ENCODE measurements at places on chromosomes 1 and 21.

DNA sequence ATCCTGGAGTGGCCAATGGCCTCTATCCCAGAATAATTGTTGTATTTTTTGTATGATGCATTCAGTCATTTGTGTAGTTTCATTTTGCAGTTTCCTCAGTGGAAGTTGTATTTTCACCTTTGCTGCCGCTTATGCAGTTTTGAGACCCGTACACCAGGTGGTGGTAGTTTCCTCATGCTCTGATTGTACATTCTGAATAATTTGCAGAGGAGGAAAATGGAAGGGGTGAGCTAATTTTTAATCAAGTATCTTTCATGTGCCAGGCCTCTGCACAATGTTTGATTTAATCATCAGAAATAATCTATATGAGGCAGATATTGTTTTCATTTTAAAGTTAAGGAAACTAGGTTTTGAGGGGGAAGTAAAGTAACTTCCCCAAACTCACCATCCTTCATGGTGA, 29.5 kb downstream of the HLX start:
- no peak for DNase-seq

DNA sequence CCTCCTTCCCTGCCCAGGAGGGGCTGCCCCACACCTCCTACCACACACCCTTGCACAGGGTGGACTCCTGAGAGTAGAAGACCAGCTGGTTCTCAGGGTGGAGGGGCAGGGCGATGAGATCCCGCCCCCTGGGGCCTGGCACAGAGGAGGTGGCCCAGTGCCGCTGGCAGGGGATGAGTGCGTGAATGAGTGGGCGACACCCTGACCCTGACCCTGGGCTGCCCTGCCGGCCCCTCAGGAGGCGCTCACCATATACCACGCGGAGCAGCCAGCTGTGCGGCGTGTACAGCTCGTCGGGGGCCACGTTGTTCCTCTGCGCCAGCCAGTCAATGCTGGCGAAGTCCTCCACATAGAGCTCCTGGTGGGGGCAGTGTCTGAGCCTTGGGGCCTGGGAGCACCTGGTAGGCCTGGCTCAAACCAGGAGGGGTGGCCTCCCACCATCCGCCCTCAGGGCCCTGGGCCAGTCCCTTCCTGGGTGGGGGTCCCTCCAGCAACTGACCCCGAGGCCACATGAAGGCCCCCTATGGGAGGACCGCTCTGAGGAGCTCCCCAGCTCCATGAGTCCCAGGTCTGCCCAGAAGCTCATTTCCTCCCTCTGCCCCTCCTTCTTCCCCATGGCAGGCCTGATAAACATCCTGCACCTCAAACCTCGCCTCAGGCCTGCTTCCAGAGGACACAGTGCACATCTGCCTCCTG, 13.0 kb downstream of the LSS start:
- no peak for DNase-seq

- no peak for DNase-seq
Measured at GRCh38 chr21:30942192-30942591, 60.8 kb upstream of the KRTAP11-1 start.

- no peak for DNase-seq
Measured at GRCh38 chr1:167331650-167332049, 111.0 kb downstream of the POU2F1 start.

DNA sequence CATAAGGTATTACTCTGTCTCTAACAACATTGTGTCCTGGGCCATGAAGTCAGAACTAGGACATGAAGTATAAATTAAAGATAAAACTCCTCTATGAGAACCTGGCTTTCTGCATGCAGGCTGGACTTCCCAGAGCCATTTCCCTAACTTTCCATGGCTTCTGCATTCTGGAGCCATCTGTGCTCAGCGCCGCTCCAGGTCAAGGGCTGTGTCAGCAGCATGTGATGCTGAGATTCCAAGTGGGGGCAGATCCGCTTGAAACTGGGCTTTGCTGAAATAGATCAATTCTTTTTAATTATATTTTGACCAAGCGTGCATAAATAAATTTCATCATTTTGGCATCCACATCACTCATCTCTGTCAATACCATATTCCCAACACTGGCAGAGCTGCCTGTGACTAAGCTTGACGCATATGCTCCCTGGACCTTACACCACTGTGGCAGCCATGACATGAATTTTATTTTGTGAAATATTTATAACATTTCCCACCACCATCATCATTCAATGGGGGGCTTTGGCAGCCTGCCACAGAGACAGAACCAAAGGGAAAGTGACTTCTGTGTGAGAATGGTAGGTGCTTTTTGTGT, 110.4 kb upstream of the KCNK1 start:
- DNase-seq = no peak

DNA sequence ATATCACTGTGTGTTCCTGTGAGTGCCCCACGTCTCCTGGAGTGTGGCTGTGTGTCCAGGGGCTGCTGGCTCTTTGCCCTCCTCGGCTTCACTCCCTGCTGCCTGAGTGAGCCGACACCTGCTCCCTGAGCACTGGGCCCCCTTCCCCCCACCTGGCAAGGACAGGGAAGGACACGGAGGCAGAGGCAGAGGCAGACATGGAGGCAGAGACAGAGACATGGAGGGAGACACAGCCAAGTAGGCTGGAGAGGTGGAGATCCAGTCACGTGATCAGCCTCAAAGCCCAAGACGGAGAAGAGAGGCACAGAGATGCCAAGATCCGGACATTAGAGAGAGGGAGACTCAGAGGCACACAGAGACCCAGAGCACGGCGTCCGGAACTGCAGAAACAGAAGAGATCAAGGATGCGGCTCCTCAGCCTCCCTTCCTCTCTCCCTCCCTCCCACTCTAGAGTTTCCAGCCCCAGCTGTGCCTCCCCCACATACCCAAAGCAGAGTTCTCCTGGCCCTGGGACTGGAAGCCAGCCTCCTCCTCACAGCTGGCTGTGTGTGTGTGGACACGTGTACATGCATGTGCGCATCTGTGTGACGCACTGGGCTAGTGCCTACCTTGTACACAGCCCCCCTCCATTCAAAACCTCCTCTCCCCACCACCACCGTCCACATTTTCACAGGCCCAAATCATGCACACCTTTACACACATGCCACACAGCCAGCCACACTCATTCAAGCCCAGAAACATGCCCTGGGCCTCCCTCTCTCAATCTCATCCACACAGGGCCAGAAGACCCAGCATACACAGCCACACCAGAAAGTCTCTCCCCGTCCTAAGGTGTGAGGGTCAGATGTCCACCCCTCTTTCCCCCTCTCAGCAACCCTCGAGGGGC, 39.1 kb upstream of the WASF2 start:
- DNase-seq = peak; percentile 60

DNA sequence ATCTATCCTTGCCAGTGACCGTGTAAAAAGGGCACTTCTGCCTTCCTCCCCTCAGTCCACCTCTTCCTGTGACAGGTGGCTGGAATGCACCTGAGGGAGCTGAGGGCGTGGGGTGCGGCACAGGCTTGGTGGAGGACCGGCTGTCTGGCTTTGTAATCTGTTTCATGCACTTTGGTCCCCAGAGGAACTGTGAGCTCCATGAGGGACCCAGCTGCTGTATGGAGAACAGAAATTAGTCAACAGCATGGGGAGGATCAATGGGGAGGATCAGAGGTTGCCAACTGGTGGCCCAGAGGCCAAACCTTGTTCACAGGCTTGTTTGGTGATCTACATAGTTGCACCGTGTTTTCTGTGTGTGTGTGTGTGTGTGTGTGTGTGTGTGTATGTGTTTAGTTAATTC, 19.0 kb upstream of the LUZP1 start:
- DNase-seq = no peak

DNA sequence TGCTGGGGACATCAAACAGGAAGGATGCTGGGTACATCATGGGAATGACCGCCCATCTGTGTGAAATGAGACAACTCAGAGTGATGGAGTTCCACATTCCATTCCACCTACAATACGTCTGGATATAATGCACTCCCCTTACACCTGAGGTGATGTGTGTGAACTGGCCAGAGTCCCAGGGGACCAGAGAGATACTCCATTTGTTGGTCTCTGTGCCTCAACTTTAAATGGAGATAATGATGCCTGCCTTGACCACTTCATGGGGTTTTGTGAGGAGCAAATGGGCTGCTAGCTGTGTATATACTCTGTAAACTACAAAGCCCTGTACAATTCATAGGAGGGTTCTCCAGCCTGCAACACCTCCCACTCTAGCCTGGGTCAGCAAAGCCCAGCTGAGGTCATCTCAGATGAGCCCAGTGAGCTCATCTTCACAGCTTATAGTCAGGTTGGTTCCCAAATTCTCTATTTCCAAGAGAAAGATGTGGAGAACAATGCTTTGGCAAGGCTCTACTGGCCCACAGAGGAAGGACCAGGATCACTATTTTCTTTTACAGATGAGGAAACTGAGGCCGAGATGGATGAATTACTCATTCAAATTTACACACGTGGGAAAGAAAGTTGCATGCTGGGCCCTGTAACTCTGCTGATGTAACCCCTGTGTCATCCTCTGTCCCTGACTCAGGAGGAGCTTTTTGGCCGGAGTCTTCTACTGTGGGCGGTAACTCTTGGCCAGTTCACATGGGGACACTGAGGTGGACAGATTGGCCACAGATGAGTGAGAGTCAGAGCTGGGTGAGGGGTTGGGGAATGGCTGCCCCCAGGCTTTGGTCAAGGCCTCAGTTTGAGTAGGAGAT, 105.6 kb upstream of the GCLM start:
- DNase-seq = no peak

DNA sequence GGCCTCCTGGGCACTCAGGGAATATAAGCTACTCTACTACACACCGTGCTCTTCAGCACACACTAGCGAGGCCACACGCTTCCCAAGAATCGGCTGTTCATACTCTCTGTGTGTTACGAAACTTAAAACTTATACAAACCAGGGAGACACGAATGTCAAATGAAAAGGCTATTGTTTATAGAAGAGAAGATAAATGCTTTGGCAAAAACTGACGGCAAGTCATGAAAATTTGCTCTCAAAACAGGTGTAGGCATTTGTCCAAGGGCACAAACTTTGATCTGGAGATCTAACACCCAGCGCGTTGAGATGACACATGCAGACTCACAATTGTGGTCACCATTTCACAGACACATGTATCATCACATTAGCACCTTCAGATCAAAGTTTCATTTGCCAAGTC, 46.1 kb downstream of the USP48 start:
- DNase-seq = no peak

Measured in NCI-H146 (cell line).